ENCODE measurements at places on chromosomes 6 and 20.

GRCh38 chr6:28337121-28337520 is 1.2 kb upstream of the ZSCAN31 start:
- no peak for DNase-seq

DNA sequence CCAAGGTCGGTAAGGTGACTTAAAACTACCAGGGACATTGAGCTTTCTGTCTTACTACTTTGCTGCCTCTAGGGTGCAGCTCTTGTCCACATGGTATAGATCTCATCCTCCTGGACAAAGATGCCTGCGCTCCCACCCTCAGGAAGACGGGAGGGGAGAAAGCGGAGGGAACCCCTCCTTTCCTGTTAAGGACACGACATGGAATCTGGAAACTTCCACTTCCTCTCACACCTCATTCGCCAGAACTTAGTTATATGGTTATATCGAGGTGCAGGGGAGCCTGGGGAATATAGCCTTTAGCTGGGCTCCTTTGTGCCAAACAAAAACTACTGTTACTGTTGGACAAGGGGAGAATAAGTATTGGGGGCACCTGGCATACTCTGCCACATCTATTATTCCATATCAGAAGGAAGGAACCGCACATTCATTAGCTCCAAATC is 224.3 kb upstream of the TSHZ2 start:
- no peak for DNase-seq

DNA sequence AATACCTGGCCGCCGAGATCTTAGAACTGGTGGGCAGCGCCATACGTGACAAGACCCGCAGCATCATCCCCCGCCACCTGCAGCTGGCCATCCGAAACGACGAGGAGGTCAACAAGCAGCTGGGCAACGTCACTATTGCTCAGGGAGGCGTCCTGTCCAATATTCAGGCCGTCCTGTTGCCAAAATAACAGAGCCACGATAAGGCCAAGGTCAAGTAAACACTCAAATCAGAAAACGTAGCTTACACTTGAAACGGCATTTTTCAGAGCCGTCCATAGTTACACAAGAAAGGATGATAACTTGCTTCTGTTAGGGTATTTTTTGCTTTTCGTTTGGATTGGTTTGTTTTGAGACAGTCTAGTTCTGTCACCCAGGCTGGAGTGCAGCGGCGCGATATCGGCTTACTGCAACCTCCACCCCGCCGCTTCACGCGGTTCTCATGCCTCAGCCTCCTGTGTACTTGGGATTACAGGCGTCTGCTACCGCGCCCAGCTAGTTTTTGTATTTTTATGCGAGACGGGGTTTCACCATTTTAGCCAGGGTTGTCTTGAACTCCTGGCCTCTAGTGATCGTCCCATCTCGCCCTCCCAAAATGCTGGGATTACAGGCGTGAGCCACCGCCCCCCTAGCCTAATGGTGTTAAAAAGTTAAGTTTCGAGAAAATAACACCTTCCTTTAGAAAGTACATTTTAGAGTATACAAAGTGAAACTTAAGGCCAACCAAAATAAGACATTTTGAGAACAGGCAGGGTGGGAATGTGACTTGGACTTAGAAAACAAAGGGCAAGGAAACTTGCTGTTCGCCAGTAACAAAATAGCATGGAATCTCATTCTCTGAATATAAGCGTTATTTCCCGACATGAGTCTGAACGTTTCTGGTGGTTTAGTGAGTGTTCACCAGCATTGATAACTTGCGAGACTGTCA is 42.8 kb upstream of the HFE start:
- DNase-seq: peak; percentile 70

- DNase-seq: no peak
Measured at GRCh38 chr6:103001724-103002123, 1608.2 kb downstream of the GRIK2 start.

GRCh38 chr6:139903411-139904157 is 529.1 kb upstream of the CITED2 start:
- no peak for DNase-seq

GRCh38 chr6:44940367-44940766 is 387.8 kb upstream of the RUNX2 start:
- no peak for DNase-seq

DNA sequence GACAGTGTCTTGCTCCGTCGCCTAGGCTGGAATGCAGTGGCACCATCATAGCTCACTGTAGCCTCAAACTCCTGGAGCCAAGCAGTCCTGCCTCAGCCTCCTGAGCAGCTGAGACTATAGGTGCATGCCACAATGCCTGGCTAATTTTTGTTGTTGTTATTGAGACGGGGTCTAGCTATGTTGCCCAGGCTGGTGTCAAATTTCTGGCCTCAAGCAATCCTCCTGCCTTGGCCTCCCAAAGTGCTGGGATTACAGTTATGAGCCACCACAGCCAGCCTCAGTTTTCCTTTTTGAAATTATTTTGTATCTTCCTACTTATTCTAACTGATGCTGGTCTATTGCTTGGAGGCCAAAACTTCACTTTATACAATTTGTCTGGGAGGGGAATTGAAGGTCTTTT is 436.1 kb downstream of the UTRN start:
- DNase-seq: no peak

- no peak for DNase-seq
Measured at GRCh38 chr20:45949542-45950329, 15.3 kb downstream of the PCIF1 start.

DNA sequence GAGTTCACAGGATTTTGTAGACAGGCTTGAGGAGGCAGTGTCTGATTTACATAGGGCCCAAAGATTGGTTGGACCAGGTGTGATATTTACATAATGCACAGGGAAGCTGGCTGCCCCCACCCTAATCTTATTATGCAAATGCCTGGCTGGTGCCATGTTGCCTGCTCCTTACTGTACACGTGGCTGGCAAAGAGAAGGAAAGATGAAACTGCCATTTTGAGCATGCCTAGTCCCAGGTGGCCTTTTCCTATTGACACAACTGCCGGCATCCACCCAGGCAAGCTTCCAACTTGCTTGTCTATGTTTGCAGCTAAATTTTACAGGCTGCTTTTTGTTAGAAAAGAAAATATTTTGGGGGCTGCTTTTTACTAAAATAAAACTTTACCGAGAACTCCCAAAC is 174.6 kb downstream of the LMBRD1 start:
- no peak for DNase-seq

DNA sequence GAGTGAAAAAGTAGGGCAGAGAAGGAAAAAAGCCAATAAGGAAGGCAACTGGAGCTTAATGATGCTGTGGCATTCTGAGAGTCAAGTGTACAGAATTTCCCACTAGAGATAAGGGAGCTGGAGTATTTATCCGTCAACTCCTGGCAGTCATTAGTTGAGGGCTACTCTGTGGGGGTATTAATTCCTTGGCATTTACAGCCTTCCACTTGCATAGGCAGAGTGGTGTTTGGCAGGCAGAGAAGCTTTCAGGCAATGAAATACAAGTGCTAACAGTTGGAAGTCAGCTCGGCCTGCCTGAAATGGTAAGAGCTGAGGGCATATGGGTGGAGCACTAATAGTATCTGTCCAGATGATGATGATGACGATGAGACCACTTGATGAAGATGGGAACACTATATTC is 207.3 kb upstream of the FLRT3 start:
- DNase-seq: no peak

DNA sequence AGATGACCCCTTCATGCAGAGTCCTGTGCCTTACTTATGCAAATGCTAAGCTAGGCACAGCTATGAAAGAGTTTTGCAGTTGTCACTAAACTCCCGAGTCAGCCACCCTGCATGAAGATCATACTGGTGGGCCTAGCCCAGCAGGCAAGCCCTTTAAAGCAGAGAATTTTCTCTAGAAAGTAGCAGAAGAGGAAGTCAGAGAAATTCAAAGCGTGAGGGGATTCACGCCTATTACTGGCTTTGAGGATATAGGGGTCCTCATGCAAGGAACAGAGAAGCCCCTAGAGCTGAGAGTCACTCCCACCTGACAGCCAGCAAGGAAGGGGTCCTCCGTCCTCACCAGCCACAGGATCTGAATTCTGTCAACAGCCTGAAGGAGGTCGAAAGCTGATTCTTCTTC is 54.6 kb downstream of the MYB start:
- no peak for DNase-seq

GRCh38 chr20:8196096-8196495 is 64.0 kb downstream of the PLCB1 start:
- DNase-seq: no peak

DNA sequence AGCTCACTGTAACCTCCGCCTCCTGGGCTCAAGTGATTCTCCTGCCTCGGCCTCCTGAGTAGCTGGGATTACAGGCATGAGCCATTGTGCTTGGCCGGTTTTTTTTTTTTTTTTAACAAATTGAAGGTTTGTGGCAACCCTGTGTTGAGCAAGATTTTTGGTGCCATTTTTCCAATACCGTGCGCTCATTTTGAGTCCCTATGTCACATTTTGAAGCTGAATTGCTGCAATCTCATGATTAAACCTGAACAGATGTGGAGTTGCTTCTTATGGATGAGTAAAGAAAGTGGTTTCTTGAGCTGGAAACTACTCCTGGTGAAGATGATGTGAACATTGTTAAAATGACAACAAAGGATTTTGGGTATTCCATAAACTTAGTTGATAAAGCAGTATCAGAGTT is 16.6 kb downstream of the SASH1 start:
- no peak for DNase-seq

- no peak for DNase-seq
Measured at GRCh38 chr6:80142586-80142985, 36.1 kb downstream of the BCKDHB start.

DNA sequence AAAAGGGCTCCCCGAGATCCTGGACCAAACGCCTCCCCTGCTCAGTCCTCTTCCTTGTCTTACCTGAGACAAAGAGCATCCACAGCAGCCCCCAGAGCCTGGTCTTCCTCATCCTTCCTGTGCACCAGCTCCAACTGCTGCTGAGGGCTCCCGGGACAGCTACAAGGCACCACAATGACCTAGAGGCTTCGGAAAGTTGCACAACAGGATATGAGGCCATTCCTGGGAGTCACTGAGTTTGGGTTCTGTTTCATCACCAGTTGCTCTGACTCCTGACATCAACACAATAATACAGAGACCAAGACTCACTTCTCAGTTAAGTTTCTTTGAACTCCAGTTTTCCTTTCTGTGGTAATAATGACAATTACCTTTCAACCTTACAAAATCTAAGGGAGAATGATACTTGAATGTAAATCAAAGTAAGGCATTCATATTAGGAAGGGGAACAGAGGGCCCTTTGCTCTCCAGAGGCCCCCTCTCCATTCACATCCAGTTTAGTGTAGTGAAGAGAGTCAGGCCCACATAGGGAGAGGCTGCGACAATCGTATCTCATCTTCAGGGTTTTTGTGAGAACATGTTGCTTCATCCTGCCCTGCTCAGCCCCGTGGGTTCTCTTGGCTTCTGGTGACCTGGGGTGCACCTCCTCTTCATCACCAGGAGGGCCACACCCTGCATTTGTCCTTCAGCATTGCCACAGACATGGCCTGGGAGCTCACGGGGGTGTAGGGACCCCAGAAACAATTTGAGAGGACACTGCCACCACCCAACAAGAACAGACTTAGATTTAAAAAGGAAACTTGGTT is at the start of gene TREM1:
Gene TREM1 (minus strand): TSS at position 139 of the 803 bp plus-strand sequence. CDS start 27 bp downstream, at position 112.
- DNase-seq: peak; percentile 19

DNA sequence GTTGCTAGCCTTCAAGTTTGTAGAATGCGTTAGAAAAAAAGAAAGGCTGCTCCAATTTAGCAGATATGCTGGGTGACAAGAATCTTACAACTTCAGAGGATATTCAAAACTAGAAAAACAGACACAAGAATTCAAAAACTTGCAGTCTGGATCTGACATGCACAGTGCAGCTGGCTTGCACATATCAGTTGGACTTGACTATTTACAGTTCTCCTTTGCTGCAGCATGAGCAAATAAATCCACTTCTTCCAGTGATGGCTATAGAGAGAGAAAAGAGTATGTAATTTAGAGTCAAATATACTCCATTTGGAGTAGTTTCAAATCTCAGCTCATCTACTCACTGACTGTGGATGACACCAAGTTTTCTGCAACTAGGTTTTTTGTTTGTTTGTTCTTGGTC is 247.0 kb downstream of the RIMS1 start:
- no peak for DNase-seq

DNA sequence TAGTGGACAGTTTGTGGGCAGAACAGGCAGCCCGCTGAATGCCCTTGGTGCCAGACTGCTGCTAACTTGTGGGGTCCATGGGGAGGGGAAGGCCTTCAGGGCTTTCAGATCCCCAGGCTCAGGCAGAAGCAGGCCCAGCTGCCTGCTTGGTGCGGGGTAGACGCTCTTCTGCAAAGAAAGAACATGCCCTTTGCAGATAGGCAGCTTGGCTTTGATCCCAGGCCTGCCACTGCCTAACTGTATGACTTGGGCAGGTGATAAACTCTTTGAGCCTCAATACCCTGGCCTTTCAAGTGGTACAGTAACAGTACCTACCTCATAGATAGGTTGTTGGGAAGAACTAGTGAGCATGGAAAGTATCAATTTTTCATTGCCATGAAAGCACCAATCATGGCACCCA is 28.4 kb downstream of the CHMP4B start:
- DNase-seq: no peak

- no peak for DNase-seq
Measured at GRCh38 chr6:117264692-117265409, 507 bp upstream of the VGLL2 start.

DNA sequence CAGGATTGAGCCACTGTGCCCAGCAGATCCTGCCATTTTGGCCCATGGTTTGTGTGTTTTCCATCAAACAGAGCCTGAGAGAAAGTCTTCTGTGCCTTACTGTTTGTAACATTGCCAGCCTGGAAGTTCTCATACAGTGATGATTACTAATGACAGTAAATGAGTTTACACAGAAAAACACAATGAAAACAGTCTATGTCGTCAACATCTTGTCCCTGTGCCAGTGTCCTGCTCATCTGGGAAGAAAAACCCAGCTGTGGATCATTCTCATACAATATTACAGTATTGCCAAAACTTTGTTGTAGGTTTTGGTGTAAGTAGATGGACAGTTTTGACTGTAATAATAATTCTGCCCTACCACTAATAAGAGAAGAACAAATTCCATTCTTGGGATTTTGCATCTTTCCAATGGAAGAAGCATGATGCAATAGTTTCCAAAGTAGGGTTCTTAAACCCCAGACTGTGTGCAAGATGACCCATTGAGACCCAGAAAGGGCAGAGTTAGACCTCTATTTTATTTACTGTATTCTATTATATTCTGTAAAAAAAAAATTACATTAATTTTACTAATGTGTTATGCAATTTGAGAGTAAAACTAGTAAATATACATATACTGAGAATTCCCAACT is 135.0 kb upstream of the JARID2 start:
- DNase-seq: no peak

- no peak for DNase-seq
Measured at GRCh38 chr6:105318660-105319059, 84.2 kb downstream of the PREP start.

DNA sequence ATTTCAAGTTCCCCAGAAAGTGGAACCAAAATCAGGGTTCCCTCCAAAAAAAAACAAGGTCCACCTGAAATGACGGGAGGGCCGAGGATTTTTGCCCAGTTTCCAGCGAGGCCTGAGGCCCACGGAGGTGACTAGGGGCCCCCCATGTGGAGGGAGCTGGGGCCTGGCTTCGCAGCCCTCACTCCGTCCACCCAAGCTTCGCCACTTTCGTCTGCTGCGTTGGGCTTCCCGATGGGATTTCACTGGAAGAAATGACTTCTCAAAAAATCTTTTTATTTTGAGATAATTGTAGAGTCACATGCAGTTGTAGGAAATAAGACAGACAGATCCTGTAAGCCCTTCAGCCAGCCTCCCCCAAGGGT is 208.3 kb downstream of the TAF4 start:
- no peak for DNase-seq

- no peak for DNase-seq
Measured at GRCh38 chr6:47626782-47627181, 71.6 kb upstream of the ADGRF4 start.

Data from stimulated activated CD4-positive, alpha-beta T cell treated with anti-CD3 and anti-CD28 coated beads, Interleukin-1b, Interleukin-23, amount 100 ng/mL, for 48 hours (primary cell).